ENCODE measurements at places on chromosomes 5 and 9. TPM values are rescaled to one million over a fixed set of nuclear protein-coding genes. Genes with fewer than 3 reads are reported as not detected.

SPATA31A3 gene
- not detected for total RNA-seq

SHISAL2B gene
- not detected for total RNA-seq

SARDH gene
- 9.0 TPM for total RNA-seq

ZCCHC9 gene
- 34.9 TPM for total RNA-seq

SPATA31C1 gene
- not detected for total RNA-seq

EGFL7 gene
- total RNA-seq, result 7.9 TPM

GABRB2 gene
- total RNA-seq, result under 0.01 TPM

PHF24 gene
- 0.17 TPM for total RNA-seq

RECK gene
- 43.1 TPM for total RNA-seq

MYOT gene
- total RNA-seq, result not detected

FOXD4L6 gene
- not detected for total RNA-seq

NPR3 gene
- total RNA-seq, result 14.9 TPM

RETREG1 gene
- total RNA-seq, result 0.51 TPM

NAIP gene
- total RNA-seq, result 3.8 TPM

STKLD1 gene
- total RNA-seq, result 0.99 TPM

IRX2 gene
- total RNA-seq, result 0.33 TPM

OBP2B gene
- total RNA-seq, result not detected

DNAH5 gene
- total RNA-seq, result 0.77 TPM

PRRT1B gene
- not detected for total RNA-seq

EPB41L4A gene
- 0.51 TPM for total RNA-seq

KCNV2 gene
- total RNA-seq, result not detected

LCN6 gene
- not detected for total RNA-seq

ANGPTL2 gene
- total RNA-seq, result 163 TPM

GTF2H2C gene
- 36.2 TPM for total RNA-seq

ACOT12 gene
- 2.0 TPM for total RNA-seq

FCN2 gene
- not detected for total RNA-seq

IFNB1 gene
- total RNA-seq, result 0.17 TPM

RGS7BP gene
- 0.51 TPM for total RNA-seq

LCN9 gene
- total RNA-seq, result not detected

IFNA13 gene
- total RNA-seq, result not detected

F2RL1 gene
- total RNA-seq, result 20.8 TPM

MSMP gene
- total RNA-seq, result not detected

TLR4 gene
- total RNA-seq, result 2.6 TPM

LCN10 gene
- not detected for total RNA-seq

HACD4 gene
- 12.3 TPM for total RNA-seq

SPOCK1 gene
- 30.3 TPM for total RNA-seq

ABCA1 gene
- total RNA-seq, result 75.2 TPM

MYMK gene
- total RNA-seq, result not detected

ALDH7A1 gene
- total RNA-seq, result 44.8 TPM

NDFIP1 gene
- 67.4 TPM for total RNA-seq

SPATA31E1 gene
- not detected for total RNA-seq

ZNF658 gene
- 6.9 TPM for total RNA-seq

CAMSAP1 gene
- total RNA-seq, result 18.8 TPM

PTPRD gene
- total RNA-seq, result 3.3 TPM

PCDHGC5 gene
- total RNA-seq, result 2.6 TPM

MYORG gene
- 0.83 TPM for total RNA-seq

TNFSF8 gene
- not detected for total RNA-seq

NIPAL4 gene
- 0.17 TPM for total RNA-seq

Data from fibroblast of lung (primary cell).